ENCODE measurements at places on chromosomes 7 and 10. TPM values are rescaled to one million over a fixed set of nuclear protein-coding genes. Genes with fewer than 3 reads are reported as not detected.

Gene THSD7A
- 15.6 TPM for polyA plus RNA-seq

Gene CHST3
- 10.5 TPM for polyA plus RNA-seq

Gene VAX1
- not detected for polyA plus RNA-seq

Gene OR2A5
- 0.05 TPM for polyA plus RNA-seq

Gene ASZ1
- polyA plus RNA-seq: 0.80 TPM

Gene ADCK2
- 14.5 TPM for polyA plus RNA-seq

Gene ATOH7
- 0.21 TPM for polyA plus RNA-seq

Gene KLF14
- polyA plus RNA-seq: 0.16 TPM

Gene JMJD1C
- polyA plus RNA-seq: 101 TPM

Gene ACBD7
- 6.9 TPM for polyA plus RNA-seq

Gene ZFAND4
- polyA plus RNA-seq: 15.3 TPM

Gene HYCC1
- 54.8 TPM for polyA plus RNA-seq

Gene UTF1
- not detected for polyA plus RNA-seq

Gene CC2D2B
- polyA plus RNA-seq: 2.2 TPM

Gene NXPH1
- not detected for polyA plus RNA-seq

Gene ADAM22
- polyA plus RNA-seq: 8.0 TPM

All from right lung (tissue), 10 donors.